Hematopoietic multipotent progenitor cell (in vitro differentiated cells): ENCODE measurements at places on chromosomes 3 and 15.

- no peak for DNase-seq
Measured at GRCh38 chr3:104846270-104846669, 520.4 kb upstream of the ALCAM start.

GRCh38 chr15:59725151-59725486 is 36.0 kb upstream of the BNIP2 start:
- DNase-seq, result no peak

DNA sequence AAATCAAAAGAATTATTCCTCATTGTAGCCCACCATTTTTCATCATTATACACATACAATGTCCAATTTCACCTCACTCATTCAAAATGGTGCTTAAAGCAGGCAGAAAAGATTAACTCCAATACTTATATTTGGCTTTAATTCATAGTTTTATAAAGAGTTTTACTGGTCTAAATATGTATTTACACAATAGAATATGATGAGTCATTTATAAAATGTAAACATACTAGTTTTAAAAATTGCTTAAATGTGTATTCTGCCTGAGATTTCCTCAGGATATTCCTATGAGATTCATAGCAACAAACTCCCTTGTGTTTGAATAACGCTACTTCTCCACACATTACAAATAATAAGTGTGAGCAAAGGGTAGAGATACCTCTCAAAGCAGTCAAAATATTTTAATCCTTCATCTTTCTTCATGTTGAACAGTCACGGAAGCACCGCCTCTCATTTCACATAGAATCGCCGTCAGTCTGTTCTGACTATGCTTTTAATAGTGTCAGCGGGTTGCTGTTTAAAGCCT is 75.7 kb upstream of the GBE1 start:
- DNase-seq, result no peak

DNA sequence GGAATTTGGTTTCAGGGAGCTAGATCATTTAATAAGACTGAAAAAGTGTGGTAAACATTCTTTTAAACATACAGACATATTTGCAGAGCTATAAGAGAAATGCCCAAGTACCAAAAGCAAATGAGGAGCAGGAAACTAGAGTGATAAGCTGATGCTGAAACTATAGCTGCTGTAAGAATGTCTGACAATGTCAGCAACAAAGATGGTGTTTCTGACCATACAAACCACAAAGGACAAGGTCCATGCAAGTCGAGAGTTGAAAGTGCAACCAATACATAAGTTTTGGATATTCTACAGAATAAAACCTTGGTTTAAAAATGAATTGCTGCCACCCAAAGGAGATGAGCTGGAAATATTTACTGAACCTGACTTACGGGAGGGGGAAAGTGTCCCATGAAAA is 610.2 kb downstream of the TBL1XR1 start:
- no peak for DNase-seq
